ENCODE measurements at places on chromosomes 2 and 18.
A peak's percentile ranks its signal among the peaks of the same experiment; 100 is the strongest.

DNA sequence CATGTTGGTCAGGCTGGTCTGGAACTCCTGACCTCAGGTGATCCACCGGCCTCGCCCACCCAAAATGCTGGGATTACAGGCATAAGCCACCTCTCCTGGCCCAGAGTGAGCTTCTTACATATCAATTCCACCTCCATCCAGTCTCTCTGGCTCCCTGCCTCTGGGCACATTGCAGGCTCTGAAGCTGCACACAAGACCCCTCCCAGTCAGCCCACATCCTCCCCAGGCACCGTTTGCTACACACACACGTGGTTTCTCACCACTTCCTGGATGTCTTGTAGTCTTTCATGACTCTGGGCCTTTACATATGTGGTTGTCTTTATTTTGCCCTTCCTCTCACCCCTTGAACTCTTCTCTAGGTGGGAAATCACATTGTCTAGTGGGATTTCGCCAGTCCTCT, 64.0 kb upstream of the CABLES1 start:
- peak; percentile 78 for DNase-seq

GRCh38 chr2:106157416-106157815, 36.7 kb downstream of the UXS1 start:
- DNase-seq: no peak

DNA sequence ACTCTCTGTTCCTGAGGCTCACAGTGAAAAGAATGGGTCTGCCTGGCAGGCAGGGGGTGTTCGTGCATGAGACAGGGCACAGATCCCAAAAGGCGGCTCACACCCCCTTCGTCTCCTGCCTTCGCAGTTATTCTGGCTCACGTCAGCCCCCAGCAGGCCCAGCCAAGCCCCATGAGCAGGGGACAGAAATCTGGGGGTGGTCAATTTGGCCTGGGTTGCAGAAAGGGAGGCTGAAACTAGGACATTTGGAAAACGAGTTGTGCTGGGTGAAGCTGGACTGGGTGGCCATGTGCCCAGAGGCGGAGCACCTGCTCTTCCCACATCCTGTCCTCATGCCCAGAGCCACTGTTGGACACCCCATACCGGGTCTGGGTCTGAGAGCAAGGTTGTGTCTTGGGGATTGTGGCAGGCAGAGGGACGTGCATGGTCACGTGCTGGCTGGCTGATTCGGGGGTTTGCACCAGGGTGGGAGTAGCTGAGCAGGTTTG, 99.0 kb upstream of the MCFD2 start:
- DNase-seq: no peak

DNA sequence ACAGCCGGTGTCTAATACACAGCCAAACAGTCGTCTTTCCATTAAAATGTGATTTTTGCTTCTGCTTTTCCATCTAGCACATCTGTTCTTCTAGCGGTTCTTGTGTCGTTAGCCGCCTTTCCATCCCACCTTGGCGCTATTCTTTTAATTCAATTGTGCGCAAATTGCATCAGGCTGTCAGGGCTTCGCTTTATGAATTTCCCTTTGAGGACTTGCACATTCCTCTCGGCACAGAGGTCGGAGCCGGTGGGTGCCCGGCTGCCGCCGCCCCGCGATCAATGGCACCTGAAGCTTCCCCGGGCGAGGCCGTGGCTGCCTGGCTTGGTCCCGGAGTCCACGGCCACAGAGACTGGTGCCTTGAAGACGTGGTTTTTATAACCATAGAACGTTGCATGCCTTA, 33.9 kb upstream of the TSPYL6 start:
- no peak for DNase-seq

DNA sequence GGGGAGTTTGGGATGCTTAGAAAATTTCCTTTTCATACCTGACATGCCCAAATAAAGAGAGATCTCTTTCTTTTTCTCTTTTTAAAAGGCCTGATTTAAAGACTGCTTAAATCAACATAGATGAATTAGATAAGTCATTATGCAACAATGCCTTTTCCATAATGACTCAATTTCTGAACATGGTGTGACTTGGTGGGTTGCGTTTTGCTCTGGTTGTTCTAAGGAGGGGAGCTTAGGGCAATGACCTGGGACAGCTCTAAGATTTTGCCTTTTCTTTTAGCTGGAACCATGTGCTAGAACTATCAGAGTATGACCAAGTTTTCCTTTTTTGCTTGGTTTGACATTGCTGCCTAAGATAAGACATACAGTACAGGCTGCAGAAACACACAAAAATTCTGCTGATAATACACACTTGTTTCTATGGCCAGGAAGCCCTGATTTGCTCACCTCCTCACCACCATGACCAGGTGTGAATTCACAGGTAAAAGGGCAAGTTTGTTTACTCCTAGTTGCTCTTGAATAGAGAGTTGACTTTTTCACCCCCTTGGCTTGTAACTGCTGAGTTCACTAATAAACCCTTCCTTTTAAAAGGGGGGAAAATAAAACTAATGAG, 58.1 kb upstream of the IL1RL1 start:
- DNase-seq: no peak

- peak; percentile 72 for DNase-seq
These were observed 9.1 kb upstream of the DAW1 start for GRCh38 chr2:227862227-227862740.

DNA sequence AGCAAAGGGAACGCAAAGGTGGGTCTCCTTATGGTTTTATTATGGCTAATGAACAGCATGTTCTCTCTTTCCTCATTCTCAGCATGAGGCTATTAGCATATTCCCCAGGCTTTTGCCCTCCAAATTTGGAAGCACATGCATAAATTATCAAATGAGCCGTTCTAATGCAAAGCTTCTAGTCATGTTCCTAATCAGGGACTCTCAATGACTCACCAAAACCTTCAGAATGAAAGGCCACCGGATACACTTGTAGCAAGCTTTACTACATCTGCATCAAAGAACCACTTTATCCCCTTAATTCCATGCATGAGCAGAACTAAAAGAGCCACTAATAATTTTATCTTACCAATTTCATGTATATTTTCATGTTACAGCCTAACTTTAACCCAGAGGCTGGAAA, 310.5 kb downstream of the LRATD1 start:
- no peak for DNase-seq

GRCh38 chr2:204495381-204495780, 49.9 kb upstream of the PARD3B start:
- no peak for DNase-seq

GRCh38 chr2:25127646-25128045, 40.7 kb downstream of the POMC start:
- DNase-seq: no peak

GRCh38 chr2:56167616-56168562, 15.9 kb upstream of the CCDC85A start:
- DNase-seq: no peak

DNA sequence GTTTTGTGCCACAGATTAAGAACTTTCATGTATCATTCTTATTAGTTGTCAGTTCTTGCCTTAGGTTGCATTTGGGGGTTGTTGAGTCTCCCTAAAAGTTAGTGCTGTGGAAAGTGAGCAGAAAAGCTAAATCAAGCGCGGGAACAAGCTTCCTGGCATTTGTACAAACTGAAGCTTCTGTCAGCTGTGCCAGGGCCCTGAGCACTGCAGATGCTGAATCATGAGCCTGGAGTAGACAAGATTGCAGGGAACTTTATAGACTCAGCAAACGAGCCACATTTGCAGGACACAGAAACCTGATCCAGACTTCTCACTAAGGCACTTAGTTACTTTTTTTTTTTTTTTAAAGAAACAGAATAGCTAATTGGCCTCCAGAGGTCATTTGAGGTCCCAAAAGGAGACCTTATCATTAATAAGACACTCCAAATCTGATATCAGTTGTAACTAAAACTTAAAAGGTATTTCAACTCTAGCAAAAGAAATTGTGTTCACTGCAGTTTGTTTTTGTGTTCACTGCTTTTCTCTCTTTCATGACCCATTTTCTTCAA, 88.7 kb downstream of the ADAM23 start:
- no peak for DNase-seq

- no peak for DNase-seq
These were observed 27.1 kb downstream of the SH2D6 start for GRCh38 chr2:85445316-85446295.

- no peak for DNase-seq
These were observed 57.7 kb upstream of the SESTD1 start for GRCh38 chr2:179322289-179322688.

GRCh38 chr2:232473467-232473890, 14.2 kb downstream of the ECEL1 start:
- DNase-seq: no peak

DNA sequence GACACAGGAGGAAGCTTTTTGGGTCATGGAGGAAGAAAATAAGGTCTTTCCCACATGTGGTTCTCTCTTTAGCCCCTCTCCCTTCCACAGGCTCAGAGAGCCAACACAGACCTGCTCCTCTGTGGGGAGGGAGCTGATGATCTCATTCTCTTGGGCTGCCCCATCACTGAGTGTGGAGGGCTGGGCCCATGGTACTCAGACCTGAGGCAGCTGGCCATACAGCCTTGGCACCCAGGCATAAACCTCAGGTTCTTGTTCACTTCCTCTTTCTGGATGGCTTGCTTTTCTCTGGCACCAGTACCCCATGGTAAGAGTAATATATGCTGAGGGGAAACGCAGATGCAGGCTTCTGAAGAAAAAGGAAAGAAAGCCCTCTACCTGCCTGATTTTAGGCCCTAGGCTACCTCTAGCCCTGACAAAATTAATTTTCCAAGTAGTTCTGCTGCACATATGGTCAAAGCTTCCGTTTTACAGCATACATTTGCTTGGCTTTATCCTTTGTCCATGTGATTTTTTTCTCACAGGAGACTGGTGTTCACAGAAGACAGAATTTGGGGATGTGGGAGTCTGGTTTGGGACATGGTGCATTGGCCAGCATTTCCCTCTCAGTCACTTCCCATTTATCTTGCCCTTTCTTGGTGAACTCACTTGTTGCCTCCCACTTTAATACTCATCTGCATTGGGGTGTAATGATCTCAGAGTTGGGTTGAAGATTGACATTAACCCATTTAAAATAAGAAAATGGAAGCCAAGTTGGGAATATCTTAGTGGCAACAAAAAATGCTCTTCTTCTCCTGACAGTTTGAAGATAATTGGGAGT, 11.1 kb downstream of the DHRS9 start:
- DNase-seq: peak; percentile 88

GRCh38 chr2:72883356-72883962, 3.7 kb upstream of the SPR start:
- DNase-seq: peak; percentile 22

- no peak for DNase-seq
These were observed 95.4 kb upstream of the AQP4 start for GRCh38 chr18:26960911-26961310.

GRCh38 chr18:63890237-63890949, 2.9 kb downstream of the SERPINB2 start:
- DNase-seq: no peak

DNA sequence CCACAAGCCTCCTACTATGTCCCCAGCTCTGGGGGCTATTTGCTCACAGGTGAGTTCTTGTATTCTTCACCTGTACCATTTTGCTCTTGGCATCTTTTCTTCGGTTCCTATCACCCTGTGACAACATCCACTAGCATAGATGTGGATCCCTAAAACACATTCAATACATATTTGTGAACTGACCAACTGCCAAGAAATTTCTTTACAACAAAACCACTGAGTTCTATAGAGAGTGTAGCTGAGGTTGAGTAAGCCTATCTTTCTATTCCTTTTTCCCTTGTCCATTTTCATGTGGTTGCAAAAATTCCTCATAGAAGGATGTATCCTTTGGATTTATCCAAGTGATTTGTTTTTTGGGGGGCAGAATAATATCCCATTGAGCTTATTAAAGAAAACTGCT, 192.7 kb upstream of the ITGA4 start:
- DNase-seq: no peak

DNA sequence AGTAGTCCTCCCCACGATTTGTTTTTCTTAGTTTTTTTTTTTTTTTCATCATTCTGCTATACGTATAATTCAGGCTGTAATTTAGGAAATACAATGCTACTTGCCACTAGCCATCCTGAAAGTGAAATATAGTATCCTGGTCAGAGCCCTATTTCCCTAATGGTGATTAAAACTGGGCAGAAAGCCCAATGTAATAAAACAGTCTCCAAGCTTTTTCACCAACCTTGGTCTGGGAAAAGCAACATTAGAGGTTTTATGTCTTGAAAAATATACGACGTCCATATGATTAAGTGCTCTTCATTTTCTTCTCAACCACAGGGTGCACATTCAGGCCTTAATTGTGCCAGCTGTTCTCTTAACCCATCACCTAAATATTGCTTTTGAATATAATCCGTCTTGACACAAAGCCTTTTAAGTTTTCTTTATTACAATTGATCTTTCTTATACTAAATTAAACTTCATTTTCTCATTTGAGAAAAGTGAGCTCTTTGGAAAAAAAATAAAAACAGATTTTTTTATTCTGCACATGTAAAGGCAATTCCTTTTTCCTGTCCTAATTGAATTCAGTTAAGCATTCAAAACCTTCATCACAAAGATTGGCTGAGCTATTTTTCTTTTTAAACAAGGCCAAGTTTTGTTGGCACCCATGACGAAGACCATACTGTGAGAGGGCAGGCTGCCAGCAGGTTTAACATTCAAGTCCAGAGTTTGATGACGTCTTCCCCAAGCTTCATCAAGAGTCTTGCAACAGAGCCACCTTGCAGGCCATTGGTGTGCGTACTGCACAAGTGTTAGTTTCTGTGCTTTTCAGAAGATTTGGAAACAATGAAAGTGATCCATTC, 52.7 kb downstream of the MAP2 start:
- no peak for DNase-seq

DNA sequence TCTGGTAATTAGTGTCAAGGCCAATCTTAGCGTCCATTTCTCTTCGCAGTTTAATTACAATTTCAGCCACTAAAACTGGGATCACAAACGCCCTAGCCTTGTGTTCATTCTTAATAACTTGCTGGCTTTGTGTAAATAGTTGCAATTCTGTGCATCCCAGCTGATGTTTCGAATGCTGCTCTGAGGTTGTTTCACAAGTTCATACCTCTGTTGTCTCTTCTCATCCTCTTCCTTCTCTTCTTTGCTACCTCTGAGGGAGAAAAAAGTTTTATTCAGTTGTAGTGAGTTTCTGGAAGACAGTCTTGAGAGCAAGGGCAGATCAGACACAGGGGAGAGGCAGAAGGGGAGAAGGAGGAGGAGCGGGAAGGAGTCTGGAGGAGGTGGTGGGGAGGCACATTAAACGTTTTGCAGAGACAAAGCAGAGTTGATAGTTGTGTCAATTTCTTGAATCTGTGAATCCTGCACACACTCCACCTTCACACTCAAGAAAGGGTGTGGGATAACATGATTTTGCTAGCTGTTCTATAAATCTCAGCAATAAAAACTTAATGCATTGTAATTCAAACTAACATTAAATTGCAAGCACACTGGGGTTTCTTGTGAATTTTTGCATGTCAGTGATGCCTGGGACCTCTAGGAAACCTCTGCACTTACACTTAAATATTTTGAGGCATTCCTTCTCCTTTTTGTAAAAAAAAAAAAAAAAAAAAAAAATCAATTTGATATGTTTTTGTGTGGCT, 6.8 kb downstream of the MEIS1 start:
- DNase-seq: no peak

- DNase-seq: no peak
These were observed 451.5 kb downstream of the EPHA4 start for GRCh38 chr2:221120643-221121042.

DNA sequence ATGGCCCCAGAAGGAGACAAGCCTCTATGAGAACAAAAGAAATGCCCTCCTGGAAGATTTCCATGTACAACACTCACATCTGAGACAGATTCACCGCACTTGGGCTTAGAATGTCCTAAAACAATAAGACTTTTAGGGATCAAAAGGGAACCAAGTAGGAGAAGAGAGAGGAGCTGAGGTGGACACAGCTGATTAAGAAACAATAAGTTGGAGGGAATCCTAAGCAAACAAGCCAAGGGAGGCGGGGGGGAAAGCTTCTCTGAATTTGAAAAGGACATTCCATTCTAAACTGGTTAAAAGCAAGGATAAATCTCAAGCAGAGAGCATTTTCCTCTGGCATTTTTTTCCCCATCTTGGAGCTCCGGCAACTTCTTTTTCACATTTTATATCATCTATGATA, 9.9 kb downstream of the ACVR1 start:
- no peak for DNase-seq
